ENCODE measurements at places on chromosomes 4 and X. TPM values are rescaled to one million over a fixed set of nuclear protein-coding genes. Genes with fewer than 3 reads are reported as not detected.

- DNase-seq, result no peak
Observed at GRCh38 chr4:37909332-37910090, 18.6 kb downstream of the TBC1D1 start.

GRCh38 chrX:64204252-64204651, 1.3 kb downstream of the AMER1 start:
- no peak for DNase-seq

GRCh38 chrX:3415011-3415410, 68.6 kb upstream of the MXRA5 start:
- DNase-seq, result no peak

CCDC149 gene
- polyA plus RNA-seq, result 13.9 TPM

GRCh38 chrX:106955004-106955772, 35.0 kb downstream of the CLDN2 start:
- DNase-seq, result no peak

- no peak for DNase-seq
Observed at GRCh38 chrX:107729558-107730297, 45.9 kb downstream of the TSC22D3 start.

GRCh38 chr4:146643812-146644401, 5.2 kb downstream of the POU4F2 start:
- no peak for DNase-seq

- no peak for DNase-seq
Observed at GRCh38 chrX:38166478-38167083, 54.1 kb downstream of the SRPX start.

- DNase-seq, result peak; percentile 10
Observed at GRCh38 chr4:10033191-10033881, 12.0 kb upstream of the SLC2A9 start.

- no peak for DNase-seq
Observed at GRCh38 chr4:118798658-118799057, 37.3 kb downstream of the SEC24D start.

- no peak for DNase-seq
Observed at GRCh38 chr4:94225449-94225848, 17.8 kb downstream of the SMARCAD1 start.

DNA sequence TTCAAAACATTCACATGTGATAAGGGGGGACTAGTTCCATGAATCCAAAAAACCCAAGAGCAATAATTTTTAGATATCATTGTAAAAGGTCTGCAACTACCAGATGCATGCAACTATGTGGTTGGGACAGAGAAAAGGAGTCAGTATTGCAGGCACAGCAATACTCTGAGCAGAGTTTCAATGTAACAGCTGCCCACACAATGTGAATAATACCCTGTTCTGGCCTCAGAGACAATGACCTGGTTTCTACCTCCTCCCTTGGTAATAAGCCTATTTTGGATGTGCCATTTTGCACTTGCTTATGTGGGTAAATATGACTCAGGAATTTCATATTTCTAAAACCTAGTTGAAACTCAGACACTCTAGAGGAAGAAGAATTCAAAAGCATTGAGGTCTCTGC, 194.8 kb upstream of the RASGEF1B start:
- no peak for DNase-seq

DNA sequence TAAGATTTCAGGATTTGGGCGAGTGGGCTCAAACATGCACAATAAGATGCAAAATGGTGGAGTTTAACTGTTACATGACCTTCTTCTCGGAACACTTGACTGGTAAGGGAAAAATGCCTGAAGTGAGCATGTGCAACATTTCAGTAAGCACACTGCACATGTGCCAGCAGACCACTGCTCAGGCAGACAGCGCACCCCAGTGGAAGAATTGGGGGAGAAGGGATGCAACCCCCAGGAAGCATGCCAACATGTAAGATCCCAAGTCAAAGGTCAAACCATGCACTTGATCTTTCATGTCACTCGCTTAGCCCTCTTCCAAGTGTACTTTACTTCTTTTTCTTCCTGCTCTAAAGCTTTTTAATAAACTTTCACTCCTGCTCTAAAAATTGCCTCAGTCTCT, 256.3 kb downstream of the CENPC start:
- DNase-seq, result no peak

USP26 gene
- not detected for polyA plus RNA-seq

DNA sequence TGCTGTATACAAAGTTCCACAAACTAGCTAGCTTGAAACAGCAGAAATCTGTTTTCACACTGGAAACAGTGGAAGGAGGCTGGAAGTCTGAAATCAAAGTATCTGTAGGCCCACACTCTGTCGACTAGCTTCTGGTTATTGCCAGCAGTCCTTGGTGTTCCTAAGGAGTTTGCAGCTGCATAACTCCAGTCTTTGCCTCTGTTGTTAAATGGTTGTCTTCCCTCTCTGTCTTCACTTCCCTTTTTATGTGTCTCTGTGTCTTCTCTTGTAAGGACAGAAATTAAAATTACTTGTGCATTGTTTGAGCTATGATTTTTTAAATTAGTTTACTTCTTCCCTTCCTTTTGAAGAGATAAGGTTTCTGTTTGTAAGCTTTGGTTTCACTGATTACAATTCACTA, 8.2 kb downstream of the MTHFD2L start:
- no peak for DNase-seq

- no peak for DNase-seq
Observed at GRCh38 chr4:17690898-17691297, 76.5 kb downstream of the MED28 start.

FAM133A gene
- not detected for polyA plus RNA-seq

- DNase-seq, result no peak
Observed at GRCh38 chrX:74063426-74064155, 240.4 kb upstream of the ZCCHC13 start.

GRCh38 chr4:186839122-186840037, 115.7 kb upstream of the FAT1 start:
- DNase-seq, result peak; percentile 51

DNA sequence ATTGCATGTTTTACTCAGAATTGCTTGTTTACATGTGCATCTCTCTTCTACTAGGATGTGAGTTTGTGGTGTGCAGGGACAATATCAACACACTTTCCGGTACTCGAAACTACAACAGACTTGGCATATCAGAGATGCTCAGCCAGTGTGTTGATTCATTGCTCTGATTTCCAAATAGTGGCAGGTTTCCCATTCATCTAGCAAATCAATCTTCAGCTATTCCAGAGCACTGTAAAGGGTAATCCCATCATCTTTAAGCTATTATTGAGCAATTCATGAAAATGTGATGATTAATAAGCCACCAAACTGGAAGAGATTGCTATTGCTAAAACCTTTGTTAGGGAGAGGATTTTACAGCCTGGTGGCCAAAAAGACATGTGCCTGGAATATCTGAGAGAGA, 574.2 kb upstream of the CPEB2 start:
- DNase-seq, result no peak

- DNase-seq, result no peak
Observed at GRCh38 chr4:39814403-39815185, 116.7 kb downstream of the UBE2K start.

GRCh38 chr4:74041418-74041817, 2.9 kb upstream of the CXCL3 start:
- no peak for DNase-seq

- DNase-seq, result no peak
Observed at GRCh38 chr4:15131551-15131950, 129.3 kb downstream of the CPEB2 start.

HTR2C gene
- not detected for polyA plus RNA-seq

DNA sequence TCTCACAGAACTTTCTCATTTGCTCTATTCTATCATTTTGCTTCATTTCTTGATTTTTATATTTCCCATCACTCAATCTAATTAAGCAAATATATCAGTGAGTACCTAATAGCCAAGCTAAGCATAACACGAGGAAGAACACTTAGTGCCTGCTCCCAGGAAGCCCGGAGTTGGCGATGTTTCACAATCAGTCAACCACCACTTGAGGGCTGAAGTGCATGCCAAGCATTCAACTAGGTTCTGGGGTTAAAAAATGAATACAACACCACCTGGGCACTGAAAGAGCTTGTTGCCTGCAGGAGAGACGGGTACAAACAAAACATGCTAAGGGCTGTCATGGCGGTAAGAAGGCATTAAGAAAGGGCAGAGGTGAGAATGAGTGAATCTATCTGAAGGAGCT, 47.5 kb downstream of the UCHL1 start:
- DNase-seq, result no peak

RENBP gene
- 0.16 TPM for polyA plus RNA-seq

GRCh38 chr4:26289401-26289800, 31.4 kb upstream of the RBPJ start:
- no peak for DNase-seq

DNA sequence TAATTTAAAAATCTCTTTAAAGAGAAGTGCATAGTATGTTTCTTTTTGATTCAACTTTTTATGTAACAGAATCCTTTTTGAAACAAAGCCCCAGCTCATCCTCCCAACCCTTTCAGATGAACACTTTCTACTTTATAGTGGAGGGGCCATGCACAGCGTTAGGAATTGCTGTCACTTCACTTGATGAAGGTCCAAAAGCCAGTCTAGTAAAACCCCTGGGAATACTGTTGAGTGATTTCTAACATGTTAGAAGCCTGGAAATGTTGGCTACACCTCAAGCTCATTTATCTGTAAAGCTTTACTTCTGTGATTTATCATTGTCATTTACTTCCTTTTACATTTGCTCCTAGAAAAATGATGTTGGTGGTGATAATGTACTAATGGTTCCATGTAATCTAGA, 1608.9 kb upstream of the TENM3 start:
- DNase-seq, result no peak

CENPVL1 gene
- not detected for polyA plus RNA-seq

DNA sequence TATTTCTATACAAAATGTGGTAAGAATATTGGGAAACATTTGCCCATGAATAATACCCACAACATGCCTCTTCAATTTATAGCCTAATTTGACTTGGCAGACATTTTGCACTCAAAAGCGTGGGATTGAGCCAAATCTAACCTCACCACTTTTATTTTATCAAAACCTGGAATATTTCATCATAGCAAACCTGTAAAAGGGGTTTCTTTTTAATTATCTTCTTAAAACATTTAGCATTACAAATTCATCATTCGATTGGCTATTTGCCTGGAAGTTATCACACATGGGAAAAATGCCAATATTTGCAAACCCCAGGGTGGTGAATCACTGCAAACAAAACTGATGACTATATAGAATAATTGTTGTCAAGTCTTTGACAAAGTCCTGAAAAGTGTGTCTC, 56.2 kb downstream of the VCX3B start:
- DNase-seq, result no peak

DNA sequence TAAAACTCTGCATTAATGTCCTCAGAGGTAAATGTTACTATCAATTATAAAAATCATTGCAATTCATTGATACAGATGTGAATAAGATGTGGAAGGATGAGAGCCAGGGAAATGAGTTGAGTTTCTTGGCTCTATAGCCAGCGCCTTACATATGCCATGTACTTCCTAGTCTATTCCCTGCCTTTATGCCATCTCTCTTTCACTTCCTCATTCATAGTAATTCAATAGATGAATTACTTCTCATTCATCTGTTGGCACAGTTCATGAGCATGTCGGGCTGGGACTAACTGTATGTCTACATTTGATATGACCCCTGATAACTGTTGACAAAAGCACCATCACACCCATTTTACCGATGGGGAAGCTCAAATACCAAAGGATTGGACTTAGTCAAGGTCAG, 55.7 kb downstream of the LNX1 start:
- DNase-seq, result no peak

- DNase-seq, result no peak
Observed at GRCh38 chrX:48676893-48677270, 6.7 kb upstream of the WAS start.

DNA sequence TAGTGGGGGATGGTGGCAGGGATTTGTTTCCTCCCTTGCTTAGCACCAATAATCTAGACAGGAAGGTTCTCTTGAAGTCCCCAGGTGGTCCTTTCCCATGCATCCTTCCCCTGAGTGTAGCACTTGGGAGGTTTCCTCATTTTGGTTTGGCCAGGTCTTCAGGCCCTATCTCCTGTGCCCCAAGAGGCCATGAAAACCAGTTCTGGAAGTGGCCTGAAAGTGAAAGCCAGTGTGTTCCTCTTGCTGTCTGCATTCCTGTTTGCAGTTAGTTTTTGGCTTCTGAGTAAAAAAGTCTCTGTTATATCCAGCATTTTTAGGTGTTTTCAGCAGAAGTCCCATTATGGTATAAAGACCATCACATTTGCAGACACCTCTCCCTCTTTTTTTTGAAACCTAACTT, 59.5 kb downstream of the MTM1 start:
- no peak for DNase-seq

DNA sequence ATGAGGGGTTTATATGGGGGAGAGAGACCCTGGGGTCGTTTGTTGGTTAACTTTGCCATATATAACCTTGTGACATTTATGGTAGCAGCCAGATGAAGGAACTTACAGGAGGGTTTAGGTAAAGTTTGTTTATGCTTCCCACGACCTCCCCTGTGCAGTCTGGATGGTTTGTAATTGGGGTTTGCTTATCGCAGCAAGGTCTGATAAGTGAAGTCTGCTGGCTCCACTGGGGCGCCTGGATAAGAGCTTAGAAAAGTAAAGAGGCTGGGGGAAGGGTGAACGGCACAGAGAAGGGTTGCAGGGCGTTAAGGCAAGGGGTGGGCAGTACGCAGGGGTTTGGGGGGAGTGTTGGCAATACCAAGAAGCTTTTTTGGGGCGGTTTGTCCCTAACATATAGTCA, 98.7 kb downstream of the KDM6A start:
- no peak for DNase-seq

DNA sequence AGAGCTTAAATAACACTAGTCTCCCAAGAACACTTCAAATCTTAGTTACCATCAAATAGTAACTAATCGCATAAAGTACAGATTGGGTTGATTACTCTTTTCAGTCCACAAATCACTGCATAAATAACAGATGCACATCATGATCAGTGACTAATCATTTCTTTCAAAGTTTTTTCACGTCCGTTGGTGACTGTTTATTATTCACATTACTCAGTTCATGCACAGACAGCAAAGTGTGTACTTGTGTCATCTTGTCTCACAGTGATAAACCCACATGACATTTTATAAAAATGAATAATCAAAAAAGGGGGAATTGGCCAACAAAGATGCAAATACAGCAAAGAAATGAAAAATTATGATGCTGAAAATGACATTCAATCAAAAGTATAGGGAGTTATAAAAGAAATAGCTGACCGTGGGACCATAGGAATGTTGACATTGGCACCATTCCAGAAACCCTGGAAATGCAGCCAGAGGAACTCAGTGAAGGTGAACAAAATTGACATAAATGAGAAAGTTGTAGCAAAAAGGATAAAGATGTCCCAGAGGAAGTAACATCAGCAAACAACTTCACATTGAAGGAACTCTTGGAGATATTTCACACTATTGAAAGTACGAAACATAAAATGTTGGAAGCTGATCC, 161.5 kb downstream of the SOX3 start:
- no peak for DNase-seq

GRCh38 chrX:133415276-133416105, at the start of gene GPC4:
GPC4 (minus strand) TSS chrX:133415489; CDS start chrX:133414965, 524 bp downstream.
- DNase-seq, result no peak

BEX1 gene
- 0.66 TPM for polyA plus RNA-seq

DNA sequence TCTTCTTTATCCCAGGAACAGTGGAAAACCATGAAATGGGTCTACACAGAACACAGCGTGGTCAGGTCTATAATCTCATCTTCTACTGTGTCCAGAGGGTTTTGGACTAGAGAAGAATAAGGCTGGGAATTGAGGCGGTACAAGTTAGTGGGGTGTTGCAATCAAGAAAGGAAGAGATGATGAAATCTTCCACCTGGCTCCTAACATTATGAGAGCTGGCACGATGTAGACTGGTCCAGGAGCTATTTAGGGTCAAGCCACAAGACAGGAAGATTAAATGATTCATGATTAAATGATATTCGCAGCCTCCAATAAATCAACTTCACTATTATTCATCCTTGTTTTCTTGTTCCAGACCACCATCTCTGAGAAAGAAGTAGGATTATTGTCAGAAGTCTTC, 88.0 kb downstream of the ARSF start:
- no peak for DNase-seq

NKX6-1 gene
- 0.05 TPM for polyA plus RNA-seq

All from AG04450 (cell line).